ENCODE measurements at places on chromosomes 3 and 15.
A peak's percentile ranks its signal among the peaks of the same experiment; 100 is the strongest.

GRCh38 chr15:99257107-99257750, 5.9 kb downstream of the LRRC28 start:
- DNase-seq = no peak

DNA sequence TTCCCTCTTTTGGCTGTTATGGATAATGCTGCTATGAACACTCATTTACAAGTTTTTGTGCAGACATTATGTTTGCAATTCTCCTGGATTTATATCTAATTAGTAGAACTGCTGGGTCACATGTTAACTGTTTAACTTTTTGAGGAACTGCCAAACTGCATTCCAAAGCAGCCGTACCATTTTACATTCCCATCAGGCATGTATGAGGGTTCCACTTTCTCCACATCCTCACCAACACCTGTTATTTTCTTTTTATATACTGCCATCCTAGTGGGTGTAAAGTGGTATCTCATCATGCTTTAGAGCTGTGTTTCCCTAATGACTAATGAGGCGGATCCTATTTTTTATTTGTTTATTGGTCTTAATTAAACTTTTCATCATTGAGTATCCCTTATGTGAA, 9.2 kb downstream of the KPNA4 start:
- DNase-seq = no peak

- DNase-seq = no peak
Measured at GRCh38 chr15:96349857-96350720, 19.6 kb downstream of the NR2F2 start.

DNA sequence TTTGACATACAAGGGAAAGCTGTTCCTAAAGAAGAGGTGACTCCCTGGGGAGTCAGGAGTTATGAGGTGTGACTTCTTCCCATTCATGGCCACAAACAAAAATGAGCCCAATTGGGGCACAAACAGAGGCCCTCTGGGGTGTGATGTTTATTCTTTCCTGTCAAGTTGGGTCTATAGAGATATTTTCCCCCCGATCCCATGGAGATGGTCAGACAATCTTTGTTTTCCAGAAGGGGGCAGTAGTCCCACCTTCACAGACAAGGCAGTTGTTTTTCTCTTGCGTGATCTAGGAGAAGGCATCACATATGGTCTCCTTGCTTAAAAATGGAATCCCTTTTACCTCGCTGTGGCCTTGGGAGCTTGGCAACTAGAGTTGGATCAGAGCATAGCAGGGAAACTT, 110.3 kb downstream of the MFSD1 start:
- DNase-seq = peak; percentile 56

GRCh38 chr3:191350396-191351090, 20.2 kb upstream of the UTS2B start:
- no peak for DNase-seq

GRCh38 chr3:51642462-51642861, 28.6 kb upstream of the TEX264 start:
- DNase-seq = peak; percentile 0

DNA sequence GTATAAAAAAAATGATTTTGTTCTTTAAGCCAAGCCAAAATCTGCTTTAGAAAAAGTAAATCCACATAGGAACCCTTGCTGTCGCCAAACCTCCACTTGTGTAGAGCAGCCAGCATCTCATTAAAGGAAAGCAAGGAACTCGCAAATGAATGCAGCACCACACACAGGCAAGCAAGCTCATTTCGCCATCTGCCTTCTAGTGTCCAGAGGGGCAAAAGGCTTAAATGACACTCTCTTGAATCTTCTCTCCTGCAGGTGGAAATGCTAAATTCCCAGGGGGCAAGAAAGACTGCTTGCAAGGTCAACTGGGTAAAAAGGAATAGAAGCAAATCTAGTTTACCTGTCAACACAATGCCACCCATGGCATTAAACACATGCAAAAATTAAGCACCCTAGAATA, 2.4 kb downstream of the MB21D2 start:
- peak; percentile 91 for DNase-seq

GRCh38 chr15:69666441-69666882, 213.8 kb downstream of the RPLP1 start:
- DNase-seq = no peak

GRCh38 chr15:100856867-100857266, 22.8 kb upstream of the ALDH1A3 start:
- DNase-seq = no peak

DNA sequence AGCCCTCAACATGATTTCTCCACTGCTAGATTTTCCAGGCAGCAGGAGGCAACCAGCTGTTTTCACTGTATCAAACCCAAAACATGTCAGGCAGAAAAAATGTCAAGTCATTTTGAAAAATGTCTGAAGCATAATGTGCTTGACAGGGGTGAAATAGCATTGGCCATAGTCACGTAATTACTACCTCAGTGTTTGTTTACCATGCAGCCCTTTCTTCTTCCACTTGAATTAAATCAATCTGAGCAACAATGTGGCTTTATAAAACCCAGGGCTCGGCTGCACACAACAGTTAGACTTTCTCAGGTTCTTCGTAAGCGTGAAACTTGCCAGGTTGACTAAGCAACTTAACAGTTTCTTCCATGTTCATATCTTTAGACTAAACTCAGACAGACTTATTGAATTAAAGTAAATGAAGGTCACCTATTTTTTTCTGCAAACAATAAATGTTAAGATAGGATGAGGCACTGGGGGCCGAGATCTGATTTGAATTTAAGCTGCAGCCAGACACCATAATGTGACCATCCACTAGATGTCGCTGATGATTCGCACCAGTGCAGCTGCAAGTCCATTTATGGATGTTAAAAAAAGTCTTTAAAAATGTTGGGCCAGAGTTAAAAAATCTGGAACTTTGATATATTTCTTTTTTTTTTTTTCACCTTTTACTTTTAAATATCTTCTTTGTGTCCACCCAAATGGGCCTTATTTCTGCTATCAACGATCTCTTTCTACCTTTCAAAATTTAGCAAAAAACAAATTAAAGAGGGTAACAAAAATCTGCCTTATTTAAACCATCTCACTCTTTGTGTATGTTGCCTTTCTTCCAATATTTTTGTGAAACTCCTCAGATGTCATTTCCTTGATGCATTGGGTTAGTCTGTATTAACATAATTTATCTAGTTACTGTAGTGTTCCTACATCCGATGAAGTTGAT, 305.9 kb downstream of the CACNA2D3 start:
- peak; percentile 64 for DNase-seq

- DNase-seq = no peak
Measured at GRCh38 chr3:43736558-43737440, 46.1 kb downstream of the ABHD5 start.

DNA sequence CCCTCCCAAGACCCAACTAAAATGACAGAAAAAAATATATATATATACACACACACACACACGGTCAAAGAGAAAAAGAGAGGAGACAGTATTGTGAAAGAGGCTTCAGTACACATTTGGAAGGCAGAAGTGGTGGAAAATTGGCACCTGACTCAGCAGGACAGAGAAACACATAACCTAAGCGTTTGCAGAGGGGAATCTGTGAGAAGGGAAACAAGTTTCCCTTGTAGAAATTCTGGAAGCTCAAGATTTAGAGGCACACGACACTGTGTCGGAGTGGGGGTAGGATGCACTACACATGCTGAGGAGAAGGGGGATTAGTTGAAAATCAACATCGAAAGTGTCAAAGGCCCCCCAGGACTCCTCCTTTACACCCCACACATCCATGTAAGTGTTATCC, 53.1 kb downstream of the PAK2 start:
- DNase-seq = no peak

DNA sequence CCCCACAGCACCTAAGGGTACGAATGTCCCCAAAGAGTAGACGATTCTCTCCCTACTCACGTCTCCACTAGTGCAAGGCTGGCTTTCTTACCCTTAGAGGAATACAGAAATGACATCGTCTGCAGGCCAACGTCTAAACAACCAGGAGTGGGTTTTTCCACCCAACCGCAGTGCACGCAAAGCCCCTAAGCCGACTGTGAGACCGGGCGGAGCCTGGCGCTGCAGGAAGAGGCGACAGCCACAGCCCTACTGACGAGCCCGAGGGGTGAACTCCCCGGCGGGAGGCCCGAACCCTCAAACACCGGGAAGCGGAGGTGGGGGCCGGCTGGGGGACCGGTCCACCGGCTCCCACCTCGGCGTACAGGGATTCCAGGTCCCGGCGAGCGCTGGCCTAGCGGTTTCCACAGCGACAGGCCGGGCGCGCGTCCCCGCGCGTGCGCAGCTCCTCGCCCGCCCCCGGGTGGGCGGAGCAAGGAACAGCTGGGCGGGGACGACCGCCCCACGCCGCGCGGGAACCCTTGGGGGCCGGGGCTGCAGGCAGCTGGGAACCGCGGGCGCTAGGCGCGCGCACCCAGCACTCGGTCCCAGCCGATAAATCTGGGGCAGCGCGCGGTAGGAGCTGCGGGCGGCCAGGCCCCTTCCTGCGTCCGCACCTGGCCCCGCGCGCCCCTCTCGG, at the start of the genes CEP19 and PIGX:
CEP19 (minus strand) TSS at position 413 of the 676 bp plus-strand sequence. CDS start 3,593 bp downstream, outside the sequence.
PIGX (plus strand) TSS at position 540 of the 676 bp plus-strand sequence.
- peak; percentile 95 for DNase-seq

DNA sequence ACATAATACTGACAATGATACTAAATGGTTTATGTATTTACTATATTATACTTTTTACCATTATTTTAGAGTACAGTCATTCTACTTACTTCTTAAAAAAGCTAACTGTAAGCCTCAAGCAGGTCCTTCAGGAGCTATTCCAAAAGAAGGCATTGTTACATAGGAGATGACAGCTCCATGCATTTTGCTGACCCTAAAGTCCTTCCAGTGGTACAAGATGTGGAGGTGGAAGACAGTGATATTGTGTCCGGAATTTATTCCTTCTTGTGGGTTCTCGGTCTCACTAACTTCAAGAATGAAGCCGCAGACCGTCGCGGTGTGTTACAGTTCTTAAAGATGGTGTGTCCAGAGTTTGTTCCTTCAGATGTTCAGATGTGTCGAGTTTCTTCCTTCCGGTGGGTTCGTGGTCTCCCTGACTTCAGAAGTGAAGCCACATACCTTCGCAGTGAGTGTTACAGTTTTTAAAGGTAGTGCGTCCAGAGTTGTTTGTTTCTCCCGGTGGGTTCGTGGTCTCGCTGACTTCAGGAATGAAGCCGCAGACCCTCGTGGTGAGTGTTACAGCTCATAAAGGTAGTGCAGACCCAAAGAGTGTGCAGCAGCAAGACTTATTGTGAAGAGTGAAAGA, 20.9 kb downstream of the AVEN start:
- no peak for DNase-seq

All from NCI-H82 (cell line).